ENCODE measurements at places on chromosomes 13 and 19. TPM values are rescaled to one million over a fixed set of nuclear protein-coding genes. Genes with fewer than 3 reads are reported as not detected.

Gene AZU1
- not detected for total RNA-seq

Gene KLC3
- 0.36 TPM for total RNA-seq

Gene AMER2
- total RNA-seq, result not detected

Gene WASF3
- 6.1 TPM for total RNA-seq

Gene FFAR2
- not detected for total RNA-seq

Gene GRIK5
- total RNA-seq, result not detected
